ENCODE measurements at places on chromosomes 1 and 21. TPM values are rescaled to one million over a fixed set of nuclear protein-coding genes. Genes with fewer than 3 reads are reported as not detected.
A peak's percentile ranks its signal among the peaks of the same experiment; 100 is the strongest.

Gene PCP4
- not detected for total RNA-seq

Gene WNT9A
- total RNA-seq, result 8.7 TPM

Gene C1orf141
- 2.6 TPM for total RNA-seq

- DNase-seq, result no peak
Measured at GRCh38 chr1:89878256-89878655, 57.4 kb downstream of the LRRC8D start.

DNA sequence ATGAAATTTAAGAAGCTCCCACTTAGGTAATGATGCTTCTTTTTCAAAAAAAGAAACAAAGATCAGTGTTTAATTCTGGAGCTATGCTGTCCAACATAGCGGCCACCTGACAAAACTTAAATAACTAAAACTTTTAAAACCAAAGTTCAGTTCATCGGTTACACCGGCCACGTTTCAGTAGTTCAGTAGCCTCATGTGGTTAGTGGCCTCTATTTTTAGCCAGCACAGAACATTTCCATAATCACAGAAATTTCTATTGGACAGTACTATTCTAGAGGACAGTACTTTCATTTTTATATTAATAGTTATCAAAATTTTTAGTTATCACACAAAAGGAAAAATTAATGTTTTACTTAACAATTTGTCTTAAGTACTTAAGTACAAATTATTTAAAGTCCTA lies 141.0 kb downstream of the USP25 start:
- DNase-seq, result no peak

DNA sequence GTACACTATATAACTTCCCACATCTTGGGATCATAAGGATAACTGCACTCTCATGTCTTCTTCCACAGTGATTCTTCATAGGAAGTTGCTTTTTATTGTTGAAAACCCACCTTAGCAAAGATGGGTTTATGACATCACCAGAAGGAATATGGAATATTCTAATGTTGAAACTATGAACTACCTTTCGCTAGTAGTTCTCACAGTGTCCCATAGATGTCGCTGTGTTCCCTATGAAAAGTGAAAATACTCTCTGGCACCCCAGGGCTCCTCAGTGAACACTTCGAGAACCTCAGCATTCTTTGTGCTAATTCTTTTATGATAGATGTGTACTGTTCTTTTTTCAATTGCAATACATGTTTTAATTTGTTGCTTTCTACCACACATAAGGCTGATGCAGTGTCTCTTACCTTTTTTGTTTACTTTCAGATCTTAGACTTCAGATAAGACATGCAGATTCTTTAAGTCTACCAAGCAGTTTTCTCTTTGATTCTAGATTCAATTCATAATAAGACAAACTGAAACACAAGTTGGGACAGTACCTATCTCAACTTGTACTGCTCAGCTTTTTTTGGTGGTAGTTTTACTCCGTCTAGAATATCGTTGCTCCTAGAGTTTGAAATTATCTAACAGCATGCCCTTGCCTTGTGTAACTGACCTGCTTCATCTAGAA lies 90.8 kb downstream of the GTF2B start:
- DNase-seq, result no peak

GRCh38 chr1:25146451-25146855 lies 85.8 kb downstream of the SYF2 start:
- DNase-seq, result no peak

DNA sequence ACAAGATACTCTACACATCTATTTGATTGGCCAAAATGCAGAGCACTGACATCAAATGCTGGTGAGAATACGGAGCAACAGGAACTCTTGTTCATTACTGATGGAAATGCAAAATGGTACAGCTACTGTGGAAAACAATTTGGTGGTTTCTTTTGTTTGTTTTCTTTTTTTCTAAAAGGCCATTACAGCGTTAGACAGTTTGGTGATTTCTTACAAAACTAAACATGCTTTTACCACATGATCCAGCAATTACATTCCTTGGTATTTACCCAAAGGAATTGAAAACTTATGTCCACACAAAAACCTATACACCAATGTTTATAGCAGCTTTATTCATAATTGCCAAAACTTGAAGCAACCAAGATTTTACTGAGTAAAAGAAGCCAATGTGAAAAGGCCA lies 66.4 kb upstream of the FBXO28 start:
- no peak for DNase-seq

- DNase-seq, result peak; percentile 68
Measured at GRCh38 chr1:30782361-30783255, 25.0 kb upstream of the LAPTM5 start.

DNA sequence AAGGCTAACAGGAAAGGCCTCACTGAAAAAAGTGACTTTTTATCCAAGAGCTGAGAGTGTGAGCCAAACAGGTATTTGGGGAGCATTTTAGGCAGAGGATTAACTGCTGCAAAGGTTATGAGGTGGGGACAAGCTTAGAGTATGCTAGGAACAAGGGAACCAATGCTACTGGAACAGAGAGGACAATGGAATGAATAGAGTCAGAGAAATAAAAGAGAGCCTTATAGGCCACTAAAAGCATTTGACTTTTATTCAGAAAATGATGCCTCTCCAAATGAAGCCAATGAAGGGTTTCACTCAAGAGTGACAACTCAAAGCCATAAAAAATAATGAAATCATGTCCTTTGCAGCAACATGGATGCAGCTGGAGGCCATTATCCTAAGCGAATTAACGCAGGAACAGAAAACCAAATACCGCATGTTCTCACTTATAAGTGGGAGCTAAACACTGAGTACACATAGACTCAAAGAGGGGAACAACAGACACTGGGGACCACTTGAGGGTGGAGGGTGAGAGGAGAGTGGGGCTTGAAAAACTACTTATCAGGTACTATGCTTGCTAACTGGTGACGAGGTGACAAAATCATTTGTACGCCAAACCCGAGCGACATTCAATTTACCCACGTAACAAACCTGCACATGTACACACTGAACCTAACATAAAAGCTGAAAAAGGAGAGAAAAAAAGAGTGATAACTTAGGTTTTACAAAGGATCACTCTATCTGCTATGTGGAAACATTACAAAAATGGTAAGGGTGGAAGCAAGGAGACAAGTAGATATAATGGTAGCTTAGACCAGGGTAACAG lies 11.1 kb downstream of the PTP4A2 start:
- DNase-seq, result no peak

DNA sequence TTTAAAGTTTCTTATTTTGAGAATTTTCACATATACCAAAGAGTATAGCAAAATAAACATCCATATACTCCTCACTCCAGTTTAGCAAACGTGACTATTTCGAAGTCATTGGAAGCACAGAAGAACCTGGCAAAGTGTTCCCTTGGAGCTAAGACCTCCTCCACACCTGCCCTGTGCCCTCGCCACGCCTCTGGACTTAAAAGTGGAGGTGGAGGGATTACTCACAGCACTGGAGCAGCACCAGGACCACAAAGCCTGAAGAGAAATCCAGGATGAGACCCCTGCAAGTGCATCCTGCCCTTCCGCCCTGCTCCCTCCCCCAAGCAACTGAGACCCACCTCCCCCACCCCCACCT lies 436 bp downstream of the CHI3L1 start:
- no peak for DNase-seq

DNA sequence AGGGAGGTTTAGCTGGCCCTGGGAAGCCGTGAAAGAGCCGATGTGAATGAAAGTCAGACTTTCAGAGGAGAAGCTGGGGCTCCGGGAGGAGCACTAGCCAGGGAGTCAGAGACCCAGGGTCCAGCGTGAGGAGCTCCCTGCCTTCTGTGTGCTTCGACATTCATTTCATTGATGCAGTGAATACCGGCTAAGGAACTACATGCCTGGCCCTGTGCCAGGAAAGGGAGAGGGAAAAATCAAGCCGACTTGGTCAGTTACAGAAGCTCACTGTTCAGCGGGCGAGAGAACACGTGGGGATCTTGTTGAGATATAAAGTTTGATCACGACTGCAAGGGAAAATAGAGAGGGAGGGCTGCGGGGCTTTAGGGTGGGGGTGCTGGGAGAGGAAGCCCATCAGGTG lies 76.7 kb upstream of the RUNX3 start:
- peak; percentile 67 for DNase-seq

Gene EVA1B
- 67.7 TPM for total RNA-seq

Gene HRNR
- total RNA-seq, result 2.2 TPM

Gene TM2D1
- 95.3 TPM for total RNA-seq

Gene HFM1
- 1.7 TPM for total RNA-seq

DNA sequence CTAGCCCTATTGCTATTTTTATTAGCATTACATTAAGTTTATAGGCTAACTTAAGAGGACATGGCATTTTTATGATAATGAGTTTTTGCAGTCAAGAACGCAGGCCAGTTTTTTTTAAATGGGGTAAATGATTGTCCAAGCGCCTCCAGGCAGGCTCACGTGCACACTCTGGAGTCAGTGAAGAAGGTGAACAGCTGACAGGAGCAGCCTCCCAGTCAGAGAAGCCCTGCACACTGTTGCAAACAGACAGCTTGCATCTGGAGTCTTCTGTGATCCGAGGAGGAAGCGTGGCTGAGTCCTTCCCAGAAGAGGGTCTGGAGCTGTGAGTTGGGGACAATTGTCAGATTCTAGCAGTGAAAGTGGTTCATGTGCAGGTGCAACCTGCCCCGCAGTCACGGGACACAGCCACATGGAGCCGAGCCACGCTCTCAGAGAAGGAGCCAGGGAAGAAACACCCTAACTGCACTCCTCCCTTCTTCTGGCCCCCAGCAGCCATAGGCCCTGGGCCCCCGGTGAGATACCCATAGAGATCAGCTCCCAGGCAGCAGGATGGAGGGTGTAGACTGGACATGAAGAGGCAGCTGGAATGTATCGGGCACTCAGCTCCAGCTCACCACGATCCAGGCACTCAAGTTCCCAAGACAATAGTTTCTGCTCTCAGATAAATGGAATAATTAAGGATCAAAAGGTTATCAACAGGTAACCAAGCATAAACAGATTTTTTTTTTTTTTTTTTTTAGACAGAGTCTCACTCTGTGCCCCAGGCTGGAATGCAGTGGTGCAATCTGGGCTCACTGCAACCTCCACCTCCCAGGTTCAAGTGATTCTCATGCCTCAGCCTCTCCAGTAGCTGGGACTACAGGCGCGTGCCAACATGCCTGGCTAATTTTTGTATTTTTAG lies 26.4 kb downstream of the CAPN2 start:
- peak; percentile 56 for DNase-seq

DNA sequence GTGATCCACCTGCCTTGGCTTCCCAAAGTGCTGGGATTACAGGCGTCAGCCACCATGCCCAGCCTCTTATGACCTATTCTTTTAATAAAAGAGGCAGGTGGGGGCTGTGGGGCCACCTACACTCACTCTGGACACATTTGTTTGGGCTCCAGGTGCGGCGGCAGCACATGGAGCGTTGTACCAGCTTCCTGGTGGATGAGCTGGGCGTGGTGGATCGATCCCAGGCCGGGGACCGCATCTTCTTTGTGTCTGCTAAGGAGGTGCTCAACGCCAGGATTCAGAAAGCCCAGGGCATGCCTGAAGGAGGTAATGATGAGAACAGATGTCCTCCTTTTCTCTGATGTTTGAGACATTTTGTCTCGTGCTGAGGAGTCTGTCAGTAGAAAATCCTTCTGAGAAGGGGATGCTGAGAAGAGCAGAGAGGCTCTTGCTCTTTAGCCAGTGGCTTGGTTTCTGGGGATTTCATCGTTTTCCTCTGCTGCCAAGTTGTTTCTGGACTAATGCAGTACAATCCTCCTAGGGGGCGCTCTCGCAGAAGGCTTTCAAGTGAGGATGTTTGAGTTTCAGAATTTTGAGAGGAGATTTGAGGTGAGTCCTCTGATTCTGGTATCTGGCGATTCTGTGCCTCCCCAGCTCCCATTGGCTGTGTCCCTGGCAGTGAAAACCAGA lies 17.9 kb upstream of the MIIP start:
- DNase-seq, result no peak

DNA sequence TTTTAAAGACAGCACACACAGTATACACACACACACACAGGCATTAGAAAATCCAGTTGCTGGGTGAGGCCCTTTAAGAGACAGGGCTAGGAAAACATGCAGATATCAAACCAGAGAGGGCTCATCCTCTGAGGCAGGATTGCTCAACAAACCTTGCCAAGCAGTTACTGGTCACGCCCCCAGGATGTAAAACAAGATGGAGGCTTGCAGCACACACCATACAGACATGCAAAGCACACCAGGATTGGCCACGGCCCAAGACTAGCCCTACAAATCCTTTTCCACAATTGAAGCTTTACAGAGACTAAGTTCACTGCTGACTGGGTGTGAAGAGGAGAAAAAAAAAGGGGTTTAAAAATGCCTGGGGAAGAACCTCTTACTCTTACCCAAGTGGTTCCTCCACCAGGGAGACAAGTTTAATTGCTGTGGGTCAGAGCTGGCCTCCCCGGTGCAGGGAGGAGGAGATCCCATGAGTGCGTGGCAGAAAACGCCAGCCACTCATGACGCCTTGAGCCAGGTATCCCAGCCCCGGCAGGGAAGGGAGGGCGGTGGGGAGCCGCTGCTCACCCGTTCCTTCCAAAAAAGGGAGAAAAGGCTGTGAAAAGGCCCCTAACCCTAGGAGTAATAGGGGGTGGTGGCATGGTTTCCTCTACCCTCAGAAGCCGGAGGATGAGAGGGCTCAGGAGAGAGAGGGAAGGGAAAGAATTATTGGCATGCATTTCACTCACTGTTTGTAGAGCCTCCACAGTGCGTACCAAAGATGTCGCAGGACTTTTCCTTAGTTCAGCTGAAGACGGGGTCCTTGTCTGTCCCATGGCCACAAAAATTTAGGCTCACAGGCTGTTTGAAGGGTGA lies 594.6 kb upstream of the ZP4 start:
- DNase-seq, result peak; percentile 84

- DNase-seq, result no peak
Measured at GRCh38 chr1:182207300-182207699, 145.8 kb upstream of the ZNF648 start.

DNA sequence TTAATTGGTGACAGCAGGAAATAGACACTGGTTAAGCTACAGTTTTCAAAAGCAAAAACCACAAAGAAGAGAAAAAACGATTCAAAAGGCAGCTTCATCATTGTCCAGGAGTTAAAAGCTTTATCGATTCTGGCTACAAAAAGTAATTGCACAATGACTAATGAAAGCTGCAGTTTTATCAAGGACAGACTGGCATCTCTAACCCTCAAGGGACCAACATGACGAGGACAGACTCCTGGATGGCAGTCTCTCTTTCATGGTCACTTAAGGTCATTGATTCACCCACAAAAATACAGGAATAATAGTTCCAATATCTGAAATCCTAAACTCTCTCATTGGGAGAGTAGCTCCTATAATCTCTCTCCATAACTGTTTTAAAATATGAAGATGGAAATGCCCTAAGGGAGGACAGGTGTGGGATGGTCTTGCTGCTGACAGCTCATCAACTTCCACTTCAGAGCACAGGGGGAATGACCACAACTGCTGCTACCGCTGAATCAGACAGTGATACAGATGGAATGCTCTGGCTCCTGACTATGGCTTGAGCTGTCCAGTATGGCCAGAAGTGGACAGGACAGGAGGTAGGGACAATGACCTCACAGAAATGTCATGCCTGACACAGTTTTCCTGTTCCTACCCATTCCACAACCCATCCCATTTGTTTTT lies 17.4 kb upstream of the CPLANE2 start:
- no peak for DNase-seq

Gene E2F2
- 5.1 TPM for total RNA-seq

- DNase-seq, result no peak
Measured at GRCh38 chr1:111172463-111172862, 28.0 kb downstream of the DENND2D start.

All from umbilical cord (tissue), 2 donors.